ENCODE measurements at places on chromosomes 5 and 9. TPM values are rescaled to one million over a fixed set of nuclear protein-coding genes. Genes with fewer than 3 reads are reported as not detected.

PCDHA5 gene
- total RNA-seq, result 0.05 TPM

MRPS2 gene
- 39.2 TPM for total RNA-seq

OR1J4 gene
- not detected for total RNA-seq

PTGES gene
- not detected for total RNA-seq

SSNA1 gene
- 143 TPM for total RNA-seq

MLANA gene
- total RNA-seq, result 0.70 TPM

SLC25A46 gene
- 94.0 TPM for total RNA-seq
